ENCODE measurements at places on chromosomes 12 and 14.
A peak's percentile ranks its signal among the peaks of the same experiment; 100 is the strongest.

- DNase-seq: no peak
These were observed 4.6 kb downstream of the SMARCD1 start for GRCh38 chr12:50089730-50090129.

- peak; percentile 71 for DNase-seq
These were observed 10.4 kb upstream of the DCD start for GRCh38 chr12:54658306-54659264.

DNA sequence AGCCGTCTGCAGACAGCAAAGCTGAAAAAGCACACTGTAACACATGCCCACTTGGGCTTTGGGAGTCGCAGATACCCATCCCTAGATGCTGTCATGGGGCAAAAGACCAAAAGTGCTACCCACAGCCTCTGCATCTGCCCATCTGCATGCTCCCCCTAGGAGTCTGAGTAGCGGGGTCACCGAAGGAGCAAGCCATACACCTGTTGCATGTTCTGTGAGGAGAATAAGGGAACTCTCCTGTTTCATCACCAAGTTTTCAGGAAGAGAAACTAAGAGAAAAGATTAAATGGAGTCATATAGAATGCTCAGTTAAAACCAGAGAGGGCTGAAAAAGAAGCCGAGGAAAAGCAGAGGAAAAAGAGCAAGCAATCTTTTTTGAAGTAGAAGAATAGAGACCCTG lies 13.7 kb upstream of the ST8SIA1 start:
- DNase-seq: no peak

DNA sequence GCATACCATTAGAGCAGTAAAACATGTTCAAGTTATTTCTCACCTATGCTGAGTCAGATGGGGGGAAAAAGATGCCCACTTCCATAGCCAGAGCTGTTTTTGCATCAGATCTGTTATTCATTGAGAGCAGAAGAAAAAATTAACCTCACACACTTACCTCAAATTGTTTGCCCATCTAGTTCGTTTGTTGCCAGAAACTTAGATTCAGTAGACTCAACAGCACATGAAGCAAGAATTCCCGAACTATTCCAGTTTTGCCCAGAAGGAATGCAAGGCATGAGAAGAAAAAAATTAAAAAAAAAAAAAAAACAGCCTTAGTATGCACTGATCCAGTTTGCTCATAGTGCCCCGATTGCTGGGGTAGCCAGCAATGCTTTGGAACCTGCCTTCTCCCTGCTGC lies 12.4 kb upstream of the DPF3 start:
- DNase-seq: no peak

DNA sequence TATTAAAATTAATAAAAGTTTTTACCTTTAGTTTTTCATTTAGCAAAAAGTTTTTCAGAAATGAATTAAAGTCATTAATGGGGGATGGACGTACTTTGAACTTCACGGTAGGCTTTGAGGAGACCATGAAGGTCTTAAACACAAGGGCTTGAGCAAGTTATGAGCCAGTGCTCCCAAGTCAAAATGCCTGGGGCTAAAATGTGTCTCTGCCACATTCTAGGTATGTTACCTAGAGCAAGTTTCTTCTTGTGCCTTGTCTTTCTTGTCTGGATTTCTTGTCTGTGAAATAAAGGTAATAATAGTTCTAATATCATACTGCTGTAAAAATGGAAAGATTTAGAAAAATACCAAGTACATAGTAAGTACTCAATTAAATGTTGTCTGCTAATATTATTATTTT lies 132.7 kb upstream of the USP15 start:
- DNase-seq: no peak

DNA sequence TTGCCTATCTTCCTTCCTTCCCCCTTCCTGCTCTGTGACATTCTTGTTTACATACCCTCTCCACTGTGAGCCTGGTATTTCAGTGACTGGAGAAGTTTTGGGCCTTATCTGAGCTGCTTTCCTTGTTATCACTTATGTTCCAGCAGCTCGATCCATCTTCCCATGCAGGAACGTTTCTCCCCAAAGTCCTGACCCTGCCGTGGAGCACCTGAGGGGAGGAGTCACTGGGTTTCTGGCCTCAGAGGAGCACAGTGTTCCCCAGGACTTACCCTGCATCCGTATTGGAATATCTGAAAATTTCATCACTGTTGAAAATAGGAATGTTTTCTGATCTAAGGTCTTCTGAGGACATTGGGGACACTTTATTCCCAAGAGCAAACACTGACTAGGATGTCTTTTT lies 141.8 kb downstream of the CACNA1C start:
- DNase-seq: no peak

DNA sequence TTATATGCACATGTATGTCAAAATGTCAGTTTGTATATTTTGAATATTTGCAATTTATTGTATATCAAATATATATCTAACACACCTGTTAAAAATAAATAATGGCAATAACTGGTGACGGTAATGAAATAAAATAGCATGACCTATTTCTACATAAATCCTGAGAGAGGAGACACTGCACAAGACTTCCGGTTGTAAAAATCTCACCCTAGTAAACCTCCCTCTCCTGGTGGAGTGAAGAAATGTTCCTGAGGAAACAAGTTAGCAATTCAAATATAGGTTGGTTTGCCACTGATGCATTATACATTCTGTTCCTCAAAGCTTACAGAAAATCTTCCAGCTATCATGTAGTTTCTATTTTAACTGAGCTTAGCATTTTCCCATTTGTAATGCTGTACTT lies 166.1 kb upstream of the SYT10 start:
- DNase-seq: peak; percentile 56

GRCh38 chr12:100601626-100602025 lies 28.1 kb downstream of the GAS2L3 start:
- DNase-seq: no peak

DNA sequence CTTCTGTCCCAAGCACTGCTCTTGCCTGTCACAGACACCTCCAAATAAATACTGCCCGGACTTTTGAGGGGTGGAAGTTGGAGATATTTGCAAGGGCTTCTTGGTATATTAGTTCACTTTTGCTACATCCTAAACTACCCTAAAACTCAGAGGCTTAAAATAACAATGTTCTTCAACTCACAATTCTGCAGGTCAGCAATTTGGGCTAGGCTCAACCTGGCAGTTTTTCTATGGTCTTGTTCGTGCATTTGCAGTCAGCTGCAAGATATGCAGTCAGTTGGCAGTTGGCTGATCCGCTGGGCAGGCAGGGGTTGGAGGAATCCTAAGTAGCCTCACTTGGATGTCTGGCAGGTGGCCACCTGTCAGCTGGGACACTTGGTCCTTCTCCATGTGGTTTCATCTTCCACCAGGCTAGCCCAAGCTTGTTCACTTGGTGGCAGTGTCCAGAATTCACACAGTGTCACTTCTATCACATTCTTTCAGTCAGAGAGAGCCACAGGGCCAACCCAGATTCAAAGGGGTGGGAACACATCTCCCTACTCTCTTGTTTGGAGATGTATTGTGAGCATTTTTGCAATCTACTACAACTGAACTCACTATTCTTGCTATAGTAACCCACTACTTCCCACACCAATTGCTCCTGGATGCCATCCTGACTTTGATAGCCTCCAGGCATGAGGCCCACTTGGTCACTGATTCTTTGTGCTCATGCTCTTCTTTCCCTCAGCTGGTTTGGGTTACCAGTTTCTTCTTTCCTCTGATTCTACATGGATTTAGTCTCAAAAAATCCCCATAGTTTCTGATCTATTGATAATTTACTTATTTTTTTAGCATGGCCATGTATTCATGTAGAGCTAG lies 27.8 kb upstream of the CAPRIN2 start:
- no peak for DNase-seq

DNA sequence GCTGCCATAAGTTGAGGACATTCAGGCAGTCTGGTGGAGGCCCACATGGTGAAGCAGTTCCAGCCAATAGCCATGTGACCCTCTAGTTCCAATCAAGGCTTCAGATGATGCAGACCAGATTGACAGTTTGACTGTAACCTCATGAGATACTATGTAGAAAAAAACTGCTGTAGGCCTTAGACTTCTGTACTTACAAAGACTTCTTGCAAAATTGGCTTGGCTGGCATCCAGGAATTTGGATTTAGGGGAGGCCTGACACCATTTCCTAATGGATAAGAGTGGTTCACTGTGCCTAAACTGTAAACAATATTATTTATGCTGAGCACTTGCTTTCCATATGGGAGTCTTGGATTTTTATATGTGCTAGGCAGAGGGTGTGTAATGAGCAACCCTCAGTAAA lies 76.4 kb downstream of the RGS6 start:
- no peak for DNase-seq
